Hematopoietic multipotent progenitor cell treated with erythropoietin and hydrocortisone succinate and interleukin-3 and kit ligand, for 17 days (in vitro differentiated cells): ENCODE measurements at places on chromosomes 6 and 20.

DNA sequence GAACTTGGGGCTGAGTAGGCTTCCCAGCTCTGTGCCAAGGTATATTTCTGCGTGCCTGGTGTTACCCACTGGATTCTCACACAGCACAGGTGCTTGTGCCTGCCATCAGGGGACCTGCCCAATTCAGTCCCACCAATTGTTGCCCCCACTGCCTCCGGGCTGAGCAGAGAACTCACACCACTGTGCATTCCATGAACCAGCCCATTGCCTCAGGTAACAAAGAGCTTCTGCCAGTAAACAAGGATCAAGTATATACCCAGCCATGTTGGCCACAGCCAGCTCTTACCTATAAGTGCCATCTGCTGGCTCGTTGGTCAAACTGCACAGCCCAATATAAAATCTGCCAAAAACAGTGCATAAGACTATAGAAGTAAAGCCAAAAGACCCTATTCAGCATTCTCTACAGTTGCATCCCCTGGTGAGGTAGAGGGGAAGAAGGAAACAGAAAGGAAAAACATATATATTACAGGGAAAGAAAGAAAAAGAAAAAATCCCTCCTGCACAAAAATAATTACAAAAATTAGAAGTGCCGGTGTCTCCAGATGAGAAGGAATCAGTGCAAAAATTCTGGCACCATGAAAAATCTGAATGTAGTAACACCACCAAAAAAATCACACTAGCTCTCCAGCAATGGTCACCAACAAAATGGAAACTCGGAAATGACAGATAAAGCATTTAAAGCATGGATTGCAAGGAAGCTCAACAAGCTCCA lies 241.4 kb downstream of the IBTK start:
- DNase-seq = no peak

DNA sequence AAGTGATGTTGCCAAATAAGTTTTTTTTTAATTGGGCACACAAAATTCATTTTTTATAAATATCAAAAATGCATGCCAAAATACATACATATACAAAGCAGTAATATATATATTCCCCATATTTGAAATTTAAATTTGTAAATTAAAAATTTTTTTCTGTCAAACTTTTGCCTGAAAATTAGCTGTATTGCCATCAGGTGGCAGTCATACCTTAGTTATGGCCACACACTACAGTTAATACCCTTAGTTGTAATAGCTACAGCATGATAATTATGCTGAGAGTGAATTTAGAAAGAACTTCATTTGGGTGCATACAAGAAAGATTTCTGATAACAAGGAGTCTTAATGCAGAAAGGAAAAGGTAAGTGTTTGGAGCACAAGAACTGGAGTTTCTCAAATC lies 46.2 kb upstream of the SDHAF4 start:
- peak; percentile 17 for DNase-seq

DNA sequence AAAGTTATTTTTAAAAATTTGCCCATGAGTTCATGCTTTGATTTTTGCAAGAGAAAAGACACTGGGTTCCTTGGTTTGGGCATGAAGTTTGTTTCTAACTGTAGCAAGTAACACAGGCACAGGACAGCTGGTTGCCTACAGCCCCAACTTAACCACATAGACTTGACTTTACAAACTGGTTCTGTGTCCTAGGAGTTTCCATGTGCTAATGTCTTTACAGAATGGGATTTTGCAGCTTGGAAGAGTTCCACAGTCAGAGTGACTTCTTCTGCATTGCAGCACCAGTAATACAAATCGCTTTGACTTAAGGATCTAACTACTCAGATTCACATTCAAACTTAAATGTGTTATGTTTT lies 44.3 kb downstream of the OR2B2 start:
- DNase-seq = no peak

GRCh38 chr20:41560970-41561369 lies 57.2 kb downstream of the CHD6 start:
- no peak for DNase-seq

DNA sequence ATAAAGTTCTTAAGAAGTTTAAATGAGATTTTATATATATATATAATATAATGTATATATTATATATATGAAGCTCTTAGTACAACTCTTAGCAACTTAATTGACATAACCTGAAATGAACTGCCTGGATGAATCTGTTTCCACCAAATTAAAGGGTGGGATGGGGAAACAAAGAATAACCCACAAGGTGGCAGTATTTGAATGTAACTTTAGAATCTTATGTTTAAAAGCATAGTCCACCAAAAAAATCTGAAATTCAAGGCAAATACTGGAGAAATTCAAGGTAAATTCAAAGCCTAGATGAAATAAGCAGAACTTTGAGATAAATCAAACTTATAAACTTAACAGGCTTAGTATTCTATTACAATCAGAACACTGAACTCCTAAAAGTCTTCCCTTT lies 4.4 kb upstream of the IBTK start:
- DNase-seq = no peak

GRCh38 chr6:15588971-15589634 lies 73.7 kb downstream of the DTNBP1 start:
- DNase-seq = no peak

DNA sequence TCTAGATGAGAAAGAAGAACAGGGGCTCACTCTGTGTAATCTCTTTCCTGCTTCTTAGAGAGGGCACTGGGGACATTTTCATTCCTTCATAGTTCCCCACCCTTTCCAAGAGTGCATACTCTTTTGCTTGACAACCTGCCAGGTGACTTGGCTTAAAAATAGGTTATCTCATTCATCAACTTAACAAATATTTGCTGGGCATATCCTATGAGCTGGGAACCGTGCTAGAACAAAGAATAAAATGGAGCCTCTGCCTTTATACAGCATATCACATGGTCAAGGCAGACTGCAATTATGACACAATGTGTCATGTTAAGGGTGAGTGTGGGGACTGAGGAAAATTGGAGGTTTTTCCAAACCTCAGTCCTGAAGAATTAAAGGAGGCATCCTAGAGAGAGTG lies 209.8 kb upstream of the FOXA2 start:
- DNase-seq = no peak

DNA sequence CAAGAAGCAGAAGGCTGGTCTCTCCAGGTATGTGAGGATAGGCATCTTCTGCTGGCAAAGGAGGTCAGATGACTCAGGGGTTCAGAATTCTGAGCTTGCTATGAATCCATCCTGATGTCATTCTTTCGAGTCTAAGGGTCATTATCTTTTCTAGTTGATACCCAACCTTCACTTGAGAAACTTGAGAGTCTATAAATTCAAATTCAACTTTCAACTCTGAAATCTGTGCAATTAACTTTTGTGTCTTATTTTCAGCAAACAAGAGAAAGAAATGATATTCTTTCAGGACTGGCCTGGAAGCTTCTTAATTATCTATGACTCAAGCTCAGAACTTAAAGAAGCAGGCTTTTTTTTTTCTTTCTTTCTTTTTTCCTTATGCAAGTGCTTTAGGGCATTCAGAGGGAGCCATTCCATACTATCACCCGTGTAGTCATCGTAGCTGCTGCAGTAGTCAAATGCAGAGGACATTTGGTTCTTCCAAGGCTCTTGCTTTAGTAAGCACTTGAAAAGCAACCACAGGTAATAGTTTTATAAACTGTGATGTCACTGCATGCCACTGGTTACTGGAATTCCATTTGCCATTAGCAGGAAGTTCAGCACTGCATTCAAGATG lies 93.0 kb downstream of the ADTRP start:
- no peak for DNase-seq
